ENCODE measurements at places on chromosomes 11 and 22.

- no peak for DNase-seq
Measured at GRCh38 chr11:69173925-69174581, 18.3 kb downstream of the SMIM38 start.

DNA sequence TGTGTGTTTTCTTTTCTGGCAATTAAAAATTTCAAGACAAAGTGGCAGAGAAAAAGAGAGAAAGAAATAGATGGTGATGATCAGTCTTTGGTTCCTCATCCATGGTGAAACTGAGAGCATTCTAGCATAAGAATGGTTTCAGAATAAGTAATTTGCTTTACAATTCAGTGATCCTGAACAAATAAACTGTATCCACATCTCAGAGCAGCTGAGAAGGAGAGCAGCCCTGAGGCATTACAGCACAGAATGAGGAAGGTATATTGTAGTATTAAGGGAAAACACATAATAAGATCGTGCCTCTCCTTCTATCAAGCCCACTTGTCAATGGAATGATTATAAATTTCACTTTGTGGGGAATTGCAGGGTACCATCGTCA is 17.4 kb downstream of the LUZP2 start:
- DNase-seq = no peak

GRCh38 chr22:45579306-45579705 is 76.6 kb downstream of the FBLN1 start:
- DNase-seq = no peak

DNA sequence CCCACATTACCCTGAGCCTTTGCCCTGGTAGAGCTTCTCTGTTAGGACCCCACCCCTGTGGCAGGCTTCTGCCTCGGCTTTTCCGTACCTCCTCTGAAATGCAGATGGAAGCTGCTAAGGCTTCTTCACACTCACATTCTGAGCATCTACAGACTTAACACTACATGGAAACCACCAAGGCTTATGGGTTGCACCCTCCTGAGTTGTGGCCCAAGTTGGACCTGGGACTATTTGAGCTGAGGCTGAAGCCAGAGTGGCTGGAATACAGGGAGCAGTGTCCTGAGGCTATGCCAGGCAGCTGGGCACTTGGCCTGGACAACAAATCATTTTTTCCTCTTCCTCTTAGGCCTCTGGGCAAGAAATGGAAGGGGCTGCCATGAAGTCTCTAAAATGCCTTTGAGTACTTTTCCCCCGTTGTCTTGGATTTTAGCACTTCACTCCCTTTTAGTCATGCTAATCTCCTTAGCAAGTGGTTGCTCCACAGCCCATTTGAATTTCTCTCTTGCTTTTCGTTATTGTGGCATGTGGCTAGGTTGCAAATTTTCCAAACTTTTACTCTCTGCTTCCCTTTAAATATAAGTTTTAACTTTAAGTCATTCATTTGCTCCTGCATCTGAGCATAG is 114.8 kb upstream of the FIBIN start:
- no peak for DNase-seq

GRCh38 chr11:61969838-61970662 is 2.6 kb upstream of the FTH1 start:
- DNase-seq = no peak

DNA sequence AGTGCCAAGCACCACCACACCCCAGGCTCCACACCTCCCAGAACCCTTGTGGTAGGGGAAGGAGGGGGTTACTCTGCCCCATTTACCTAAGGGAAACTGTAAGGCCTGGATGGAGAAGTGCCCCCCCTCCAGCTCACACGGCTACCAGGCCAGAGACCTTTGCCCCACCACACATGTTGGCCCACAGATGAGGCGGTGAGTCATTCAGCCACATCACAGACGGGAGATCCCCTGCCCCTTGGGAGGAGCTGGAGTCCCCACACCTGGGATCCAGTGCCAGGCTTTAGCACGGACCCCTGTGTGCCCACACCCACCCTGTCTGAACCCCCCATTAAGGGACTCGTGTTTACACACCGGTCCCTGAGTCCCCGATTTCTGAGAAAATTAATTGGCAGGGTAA is 24.9 kb downstream of the CDKN1C start:
- no peak for DNase-seq

- DNase-seq = peak; percentile 54
Measured at GRCh38 chr11:124761301-124762104, 587 bp downstream of the ESAM start.

DNA sequence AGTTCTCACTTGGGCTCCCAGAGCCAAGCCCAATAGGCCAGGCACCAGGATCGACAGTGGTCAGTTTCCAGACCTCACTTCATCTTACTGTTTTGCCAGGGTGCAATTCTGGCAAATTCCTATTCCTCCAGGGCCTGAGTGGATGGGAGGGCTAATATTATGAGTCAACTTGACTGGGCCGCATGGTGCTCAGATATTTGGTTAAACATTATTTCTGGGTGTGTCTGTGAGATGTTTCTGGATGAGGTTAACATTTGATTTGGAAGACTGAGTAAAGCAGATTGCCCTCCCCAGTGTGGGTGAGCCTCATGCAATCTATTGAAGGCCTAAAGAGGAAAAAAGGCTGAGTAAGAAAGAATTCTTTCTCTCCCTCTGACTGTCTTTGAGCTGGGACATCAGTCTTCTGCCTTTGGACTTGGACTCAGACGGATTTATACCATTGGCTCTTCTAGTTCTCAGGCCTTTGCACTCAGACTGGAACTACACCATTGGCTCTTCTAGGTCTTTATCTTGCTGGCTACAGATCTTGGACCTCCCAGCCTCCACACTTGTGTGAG is 132.9 kb upstream of the ZBED5 start:
- DNase-seq = no peak

GRCh38 chr11:126410649-126411048 is 55.2 kb downstream of the ST3GAL4 start:
- DNase-seq = no peak

- DNase-seq = no peak
Measured at GRCh38 chr11:72807021-72807693, 7.1 kb upstream of the ATG16L2 start.

GRCh38 chr11:88281317-88281712 is 56.2 kb downstream of the CTSC start:
- DNase-seq = no peak

- DNase-seq = no peak
Measured at GRCh38 chr22:37098976-37099591, 10.4 kb downstream of the TMPRSS6 start.

DNA sequence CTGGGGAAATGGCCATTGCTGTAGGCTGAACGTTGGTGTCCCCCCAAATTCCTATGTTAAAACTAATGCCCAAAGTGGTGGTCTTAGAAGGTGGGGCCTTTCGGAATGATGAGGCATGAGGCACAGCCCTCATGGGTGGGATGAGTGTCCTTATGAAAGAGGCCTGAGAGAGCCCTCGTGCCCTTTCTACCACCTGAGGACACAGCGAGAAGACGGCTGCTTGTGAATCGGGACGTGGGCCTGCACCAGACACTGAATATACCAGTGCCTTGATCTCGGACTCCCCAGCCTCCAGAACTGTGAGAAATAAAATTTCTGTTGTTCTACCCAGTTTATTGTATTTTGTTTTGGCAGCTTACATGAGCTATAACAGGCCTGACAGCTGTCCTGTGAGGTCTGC is 162.9 kb upstream of the B3GAT1 start:
- no peak for DNase-seq

DNA sequence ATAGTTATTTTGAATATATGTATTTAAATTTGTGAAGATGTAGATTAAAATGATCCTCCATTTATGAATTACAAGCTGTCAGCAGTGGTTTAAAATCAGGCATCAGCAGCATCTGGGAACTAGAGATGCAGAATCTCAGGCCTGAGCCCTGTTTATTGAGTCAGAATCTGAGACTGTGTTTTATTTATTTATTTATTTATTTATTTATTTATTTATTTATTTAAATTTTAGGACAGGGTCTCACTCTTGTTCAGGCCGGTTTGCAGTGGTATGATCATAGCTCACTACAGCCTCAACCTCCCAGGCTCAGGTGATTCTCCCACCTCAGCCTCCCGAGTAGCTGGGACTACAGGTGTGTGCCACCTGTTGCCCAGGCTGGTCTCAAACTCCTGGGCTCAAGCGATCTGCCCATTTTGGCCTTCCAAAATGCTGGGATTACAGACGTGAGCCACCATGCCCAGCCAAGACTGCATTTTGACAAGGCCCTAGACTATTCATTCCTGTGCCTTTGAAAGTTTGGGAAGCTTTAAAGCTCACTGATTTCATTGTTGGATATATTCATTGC is 70.7 kb downstream of the PPP6R3 start:
- no peak for DNase-seq

DNA sequence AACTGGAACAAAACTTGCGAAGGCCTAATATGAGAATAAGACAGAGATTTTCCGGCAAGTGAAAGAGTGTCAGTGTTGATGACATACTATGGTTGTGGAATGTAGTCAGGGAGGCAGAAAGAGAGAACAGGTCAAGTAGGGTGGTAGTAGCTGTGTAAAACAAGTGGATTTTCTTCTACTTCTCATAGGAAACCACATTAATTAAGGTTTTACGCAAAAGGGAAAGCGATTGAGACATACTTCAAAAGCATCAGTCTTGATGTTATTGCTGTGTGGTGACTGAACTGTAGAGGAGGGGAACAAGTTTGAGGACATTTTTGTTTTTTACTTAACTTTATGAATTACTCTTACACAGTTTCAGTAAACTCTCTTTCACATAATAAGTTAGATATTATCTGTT is 186.0 kb upstream of the CNTN5 start:
- DNase-seq = no peak

- no peak for DNase-seq
Measured at GRCh38 chr11:89015614-89016013, 50.2 kb downstream of the GRM5 start.

DNA sequence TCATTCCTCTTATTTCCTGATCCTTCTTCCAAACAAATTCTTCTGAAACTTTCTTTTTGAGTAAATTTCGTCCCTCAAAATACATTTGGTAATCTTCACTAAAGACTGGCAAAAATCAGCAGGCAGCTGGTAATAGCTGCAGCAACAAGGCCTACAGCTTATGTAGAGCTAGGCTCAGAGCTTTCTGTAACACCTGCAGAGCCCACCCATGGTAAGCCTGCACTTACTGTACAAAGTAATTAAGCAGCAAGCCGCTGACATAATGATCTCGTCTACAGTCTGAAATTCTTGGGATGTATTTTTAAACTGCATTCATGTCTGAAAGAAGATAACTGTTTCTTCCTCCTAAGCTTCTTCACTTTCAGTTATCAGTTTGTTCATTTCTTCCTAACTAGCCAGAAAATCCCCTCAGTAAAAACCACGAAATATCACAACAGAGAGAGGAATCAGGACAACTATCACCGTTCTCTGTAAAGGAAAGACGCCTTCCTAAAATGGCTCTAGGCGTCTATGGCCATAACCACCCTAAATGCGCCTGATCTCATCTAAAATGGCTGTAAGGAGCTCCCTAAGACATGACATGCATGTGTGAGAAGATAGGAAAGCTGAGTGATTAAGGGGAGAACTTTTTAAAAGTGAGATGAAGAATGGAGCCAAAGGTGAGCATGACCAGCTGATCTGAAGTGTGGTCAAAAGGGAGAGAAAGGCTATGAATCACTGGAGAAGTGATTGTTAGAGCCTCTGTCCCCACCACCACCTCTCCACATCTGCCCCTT is 56.2 kb downstream of the DENND5A start:
- DNase-seq = no peak

GRCh38 chr22:36744791-36745190 is 31.1 kb downstream of the IFT27 start:
- no peak for DNase-seq

DNA sequence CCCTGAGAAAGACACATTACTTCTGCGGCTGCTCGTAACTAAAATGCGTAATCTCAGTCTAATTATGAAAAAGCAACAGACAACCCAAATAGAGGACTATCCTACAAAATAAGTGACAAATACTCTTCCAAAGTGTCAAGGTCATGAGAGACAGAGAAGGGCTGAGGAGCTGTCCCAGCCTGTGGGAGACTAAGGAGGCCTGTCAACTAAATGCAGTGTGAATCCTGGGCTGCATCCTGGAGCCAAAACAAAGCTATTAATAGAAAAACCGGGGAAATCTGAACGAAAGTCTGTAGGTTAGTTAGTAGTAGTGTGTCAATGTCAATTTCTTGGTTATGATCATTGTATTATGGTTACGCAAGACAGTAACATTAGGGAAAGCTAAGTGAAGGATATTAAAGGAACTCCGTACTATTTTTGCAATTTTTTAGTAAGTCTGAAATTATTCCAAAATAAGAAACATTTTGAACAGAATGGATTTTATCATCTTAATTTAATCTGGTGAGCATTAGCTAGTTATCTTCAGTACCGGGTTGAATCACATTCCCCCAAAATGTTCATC is 39.8 kb upstream of the SLC35C1 start:
- no peak for DNase-seq

DNA sequence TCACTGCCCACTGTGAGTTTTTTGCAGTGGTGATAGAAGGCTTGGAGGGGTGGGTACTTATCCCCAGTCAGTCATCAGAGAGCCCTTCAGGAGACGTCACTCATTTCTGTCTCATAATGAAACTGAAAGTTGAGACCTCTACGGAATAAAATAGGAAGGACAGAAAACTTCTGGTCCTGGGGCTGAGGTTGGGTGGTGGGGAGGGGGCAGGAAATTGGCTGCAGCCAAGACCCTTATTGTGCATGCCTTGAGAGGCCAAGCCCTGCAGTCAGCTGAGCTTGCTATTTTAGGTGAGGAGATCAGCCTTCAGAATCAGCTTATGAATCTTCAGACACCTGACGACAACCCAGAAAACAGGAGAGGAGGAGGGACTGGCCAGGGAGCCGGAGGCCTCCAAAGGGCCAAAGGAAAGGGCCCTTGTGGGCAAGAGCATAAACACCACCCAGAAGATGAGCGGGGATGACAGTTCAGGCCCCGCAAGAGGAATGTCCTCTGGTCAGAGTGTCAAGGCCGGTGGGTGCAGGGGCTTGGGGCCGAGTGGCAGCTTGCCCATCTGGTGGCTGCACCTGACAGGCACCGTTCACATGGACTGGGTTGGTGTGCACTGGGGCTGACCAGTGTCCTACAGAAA is 17.9 kb upstream of the ADA2 start:
- DNase-seq = no peak

DNA sequence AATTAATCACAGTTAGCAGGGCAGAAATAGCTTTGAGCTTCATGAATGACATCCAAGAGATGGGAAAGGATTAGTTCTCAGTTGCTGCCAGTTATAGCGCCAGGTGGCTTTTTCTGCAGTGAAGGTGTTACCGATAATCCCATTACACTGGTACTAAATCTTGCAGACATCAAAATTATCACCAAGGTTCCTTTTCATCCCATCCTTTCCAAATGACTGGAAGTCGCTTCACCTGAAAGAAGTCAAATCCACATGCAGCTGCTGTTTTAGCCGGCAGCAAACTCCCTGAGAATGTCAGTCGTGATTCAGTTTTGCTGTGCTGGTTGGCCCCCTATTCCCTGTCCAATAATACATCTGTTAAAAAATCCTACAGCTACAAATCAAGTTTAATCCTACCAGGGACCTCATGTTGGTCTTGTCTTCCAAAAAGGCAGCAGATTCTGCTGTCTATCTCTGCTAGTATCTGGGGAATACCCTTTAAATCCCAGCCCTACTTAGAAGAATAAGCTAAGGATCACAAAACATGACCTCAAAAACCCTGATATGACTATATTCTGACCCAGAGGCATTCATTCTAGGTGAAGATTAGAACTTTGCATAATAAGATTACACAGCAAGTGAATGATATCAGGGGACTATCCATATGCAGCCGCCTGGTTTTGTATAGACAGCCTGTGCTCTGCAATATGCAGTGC is 31.7 kb downstream of the IMMP1L start:
- no peak for DNase-seq
